Fibroblast of skin of abdomen (primary cell): ENCODE measurements at places on chromosomes 1 and 21.

- peak; percentile 93 for DNase-seq
These were observed 43.2 kb upstream of the FMO2 start for GRCh38 chr1:171141688-171142415.

DNA sequence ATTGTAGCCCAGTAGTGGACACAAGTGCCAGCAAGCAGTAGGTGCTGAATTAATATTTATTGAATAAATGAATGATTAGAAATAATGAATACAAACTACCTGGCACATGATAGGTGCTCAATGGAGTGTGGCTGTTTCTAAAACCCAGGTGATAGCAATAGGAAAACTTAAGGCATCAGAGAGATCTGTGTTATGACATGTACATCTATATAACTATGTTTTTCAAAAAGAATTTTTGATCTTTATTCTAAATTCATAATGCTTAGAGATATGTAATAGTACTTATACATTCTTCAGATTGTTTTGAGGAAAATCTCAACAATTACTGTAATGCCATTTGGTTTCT, 5.0 kb downstream of the GADD45A start:
- DNase-seq: no peak

DNA sequence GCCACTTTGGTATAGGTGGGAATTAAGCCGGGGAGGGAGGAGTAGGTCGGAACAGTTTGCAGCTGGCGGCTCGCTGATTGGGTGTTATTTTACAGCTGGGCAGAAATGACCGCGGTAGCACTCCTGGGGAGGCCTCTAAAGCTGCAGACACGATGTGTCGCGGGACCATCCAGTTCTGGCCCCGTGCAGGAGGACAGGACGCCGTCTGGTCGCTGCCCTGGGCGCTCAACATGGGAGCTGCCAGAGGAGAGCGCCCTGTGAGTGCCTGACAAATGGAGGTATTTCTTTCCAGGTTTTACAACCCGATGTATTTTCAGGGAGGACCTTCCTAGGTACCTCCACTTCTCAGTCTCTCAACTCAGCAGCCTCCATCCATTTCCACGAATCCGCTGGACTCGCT, 46.2 kb downstream of the CDC7 start:
- DNase-seq: no peak

GRCh38 chr1:36699113-36699911, 216.6 kb upstream of the CSF3R start:
- DNase-seq: no peak

DNA sequence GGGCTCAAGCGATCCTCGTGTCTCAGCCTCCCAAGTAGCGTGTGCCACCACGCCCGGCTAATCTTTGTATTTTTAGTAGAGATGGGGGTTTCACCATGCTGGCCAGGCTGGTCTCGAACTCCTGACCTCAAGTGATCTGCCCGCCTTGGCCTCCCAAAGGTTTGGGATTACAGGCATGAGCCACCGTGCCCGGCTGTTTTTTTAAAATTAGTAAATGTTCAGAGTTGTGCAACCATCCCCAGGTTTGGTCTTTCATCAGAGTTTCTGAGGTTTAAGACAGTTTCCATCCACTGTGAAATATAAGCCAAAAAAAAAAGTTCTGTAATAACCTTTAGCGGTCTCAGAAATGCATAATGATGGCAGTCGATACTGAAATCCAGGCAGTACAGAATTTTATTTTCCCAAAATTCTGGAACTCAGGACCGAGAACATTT, 550 bp upstream of the SYT11 start:
- no peak for DNase-seq
